MCF 10A (cell line): ENCODE measurements at places on chromosomes 16 and 17. TPM values are rescaled to one million over a fixed set of nuclear protein-coding genes. Genes with fewer than 3 reads are reported as not detected.

DNA sequence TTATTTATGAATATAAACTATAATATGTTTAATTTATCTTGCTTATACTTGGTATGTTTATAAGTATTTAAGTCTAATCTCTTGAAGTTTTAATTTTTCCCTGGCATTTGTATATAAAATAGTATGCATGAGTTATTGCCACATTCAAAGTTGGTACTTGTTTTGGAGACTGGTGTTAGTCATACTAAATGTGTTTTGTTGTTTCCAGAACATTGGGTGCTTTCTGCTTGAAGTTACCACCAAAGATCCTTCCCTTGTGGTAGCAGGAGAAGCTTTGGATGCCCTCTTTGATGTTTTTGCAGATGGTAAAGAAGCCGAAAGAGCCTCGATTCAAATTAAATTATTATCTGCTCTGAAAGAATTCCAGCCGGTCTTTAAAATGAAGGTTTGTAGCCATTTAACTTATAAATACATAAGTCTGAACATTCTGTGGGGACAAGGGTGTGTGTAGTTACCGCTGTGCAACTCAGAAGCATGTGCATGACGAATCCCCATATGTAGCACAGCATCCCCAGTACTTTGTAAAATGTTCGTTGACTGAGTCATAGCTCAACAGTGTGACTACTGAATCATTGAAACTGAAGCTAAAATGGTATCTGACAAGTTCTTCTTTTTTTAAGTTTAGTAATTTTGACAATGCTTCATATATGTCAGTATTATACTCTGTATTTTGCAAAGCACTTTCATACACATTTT lies 36.4 kb downstream of the HEATR3 start:
- peak overlapping the region; percentile 67 for H3K27ac ChIP-seq
- no peak overlapping the region for H3K4me3 ChIP-seq
- peaks cover 5% of the 10 kb centered on the region for H3K4me1 ChIP-seq
- DNase-seq: peak; percentile 54
- no peaks in the 10 kb centered on the region for H3K27me3 ChIP-seq
- peaks cover 65% of the 10 kb centered on the region for H3K36me3 ChIP-seq

DNA sequence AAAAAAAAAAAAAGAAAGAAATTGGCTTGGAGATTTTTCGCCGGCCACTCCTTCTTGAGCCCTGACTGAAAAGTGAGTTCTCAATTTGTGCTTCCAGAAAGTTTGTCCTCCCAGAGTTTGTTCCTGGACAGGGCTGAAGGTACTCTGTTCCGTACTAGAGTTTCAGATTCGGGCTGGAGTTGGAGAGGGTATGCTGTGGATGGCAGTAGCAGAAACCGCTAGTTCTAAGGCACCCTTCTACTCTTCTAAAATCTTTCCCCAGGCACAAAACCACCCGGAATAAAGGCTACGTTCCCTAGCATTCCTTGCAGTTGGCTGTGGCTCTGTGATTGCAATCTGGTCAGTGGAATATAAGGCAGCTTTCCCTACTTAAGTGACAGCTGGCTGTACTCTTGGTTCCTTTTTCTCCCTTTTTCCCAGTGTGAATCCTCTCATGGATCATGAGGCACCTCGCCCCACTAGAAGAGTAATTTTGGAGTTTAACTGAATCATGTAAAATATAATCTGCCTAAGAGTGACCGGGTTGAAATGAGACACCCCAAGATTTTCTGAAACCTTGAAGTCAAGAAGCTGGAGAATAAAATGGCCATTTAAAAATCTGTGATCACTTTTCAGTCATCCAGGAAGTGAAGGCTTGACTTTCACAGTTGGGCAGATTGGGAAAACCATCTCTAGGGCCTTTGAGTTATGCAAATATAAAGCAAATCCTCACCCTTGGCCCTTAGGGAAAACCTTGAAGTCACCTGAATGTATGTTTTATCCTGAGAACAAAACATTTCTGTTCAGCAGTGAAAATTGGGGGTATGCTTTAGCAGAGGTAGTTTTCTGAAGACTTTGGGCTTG lies 901 bp upstream of the HEATR6 start:
- peak; percentile 45 for DNase-seq
- H3K36me3 ChIP-seq: peaks cover 41% of the 10 kb centered on the region
- peaks cover 36% of the 10 kb centered on the region for H3K4me1 ChIP-seq
- H3K27me3 ChIP-seq: no peaks in the 10 kb centered on the region
- H3K27ac ChIP-seq: peak overlapping the region; percentile 69
- peak overlapping the region; percentile 85 for H3K4me3 ChIP-seq

SULT1A4 gene
- total RNA-seq: 1.2 and 5.5 TPM in 2 replicates

C16orf89 gene
- not detected in 2 replicates for total RNA-seq

DNA sequence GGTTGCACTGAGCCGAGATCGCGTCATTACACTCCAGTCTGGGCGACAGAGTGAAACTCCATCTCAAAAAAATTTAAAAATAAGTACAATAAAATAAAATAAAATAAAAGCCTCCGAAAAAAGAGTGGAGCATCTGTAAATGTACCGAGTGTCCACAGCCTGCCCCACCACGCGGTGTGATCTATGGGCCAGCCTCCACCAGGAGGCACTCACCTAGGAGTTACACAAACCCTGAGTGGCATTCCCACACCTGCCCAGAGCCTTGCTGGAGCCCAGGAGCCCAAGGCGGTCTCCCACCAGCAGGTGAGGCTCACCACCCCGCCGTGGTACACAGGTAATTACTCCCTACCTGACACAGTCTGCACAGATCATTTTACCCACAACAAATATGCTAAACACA lies 183.2 kb downstream of the ZNF423 start:
- peaks cover 15% of the 10 kb centered on the region for H3K27me3 ChIP-seq
- H3K4me1 ChIP-seq: no peaks in the 10 kb centered on the region
- no peaks in the 10 kb centered on the region for H3K36me3 ChIP-seq
- DNase-seq: no peak
- no peak overlapping the region for H3K27ac ChIP-seq

- no peak overlapping the region for H3K4me3 ChIP-seq
- no peaks in the 10 kb centered on the region for H3K4me1 ChIP-seq
- DNase-seq: no peak
- peaks cover 98% of the 10 kb centered on the region for H3K36me3 ChIP-seq
- H3K27ac ChIP-seq: no peak overlapping the region
Observed at GRCh38 chr16:53291757-53292392, 142.4 kb upstream of the RBL2 start.

GRCh38 chr17:49546546-49547535 lies 28.8 kb upstream of the NXPH3 start:
- peaks cover 25% of the 10 kb centered on the region for H3K4me1 ChIP-seq
- H3K27me3 ChIP-seq: no peaks in the 10 kb centered on the region
- DNase-seq: no peak
- no peaks in the 10 kb centered on the region for H3K36me3 ChIP-seq
- no peak overlapping the region for H3K4me3 ChIP-seq

DNA sequence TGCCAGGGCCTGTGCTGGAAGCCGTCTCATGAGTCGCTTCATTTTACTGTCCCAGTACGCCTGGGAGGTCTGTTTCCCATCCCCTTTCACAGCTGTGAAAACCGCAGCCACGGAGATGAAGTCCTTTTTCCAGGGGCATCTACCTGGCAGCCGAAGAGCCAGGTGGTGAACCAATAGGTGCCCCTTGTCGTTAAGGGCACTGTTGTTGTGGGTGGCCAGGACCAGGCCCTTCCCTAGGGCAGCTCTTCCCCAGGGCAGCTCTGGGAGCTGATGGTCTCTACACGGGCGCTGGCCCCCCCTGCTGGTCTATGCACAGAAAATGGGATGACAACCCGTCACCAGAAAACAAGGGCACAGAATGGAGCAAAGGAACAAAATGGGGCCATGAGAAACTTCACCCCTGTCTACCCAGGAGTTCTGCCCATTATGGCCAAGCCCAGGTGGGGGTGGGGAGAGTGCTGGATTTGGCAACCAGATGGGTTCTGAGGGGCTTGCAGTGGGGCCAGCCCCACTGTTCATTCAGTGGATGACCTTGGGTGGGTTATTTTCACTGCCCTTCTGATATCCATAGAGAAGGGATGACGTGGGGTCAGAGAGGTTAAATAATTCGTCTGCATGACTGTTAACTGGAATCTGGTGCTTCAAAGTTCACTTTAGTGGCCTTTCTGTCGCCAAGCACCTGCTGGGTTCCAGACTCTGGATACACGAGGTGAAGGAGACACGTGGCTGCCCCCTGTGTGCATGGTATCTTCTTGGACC lies 11.5 kb downstream of the RMI2 start:
- H3K4me3 ChIP-seq: no peak overlapping the region
- peak overlapping the region; percentile 44 for H3K27ac ChIP-seq

P2RX1 gene
- total RNA-seq: not detected in 2 replicates

NPIPA2 gene
- total RNA-seq: 7.3 and 7.6 TPM in 2 replicates

DNA sequence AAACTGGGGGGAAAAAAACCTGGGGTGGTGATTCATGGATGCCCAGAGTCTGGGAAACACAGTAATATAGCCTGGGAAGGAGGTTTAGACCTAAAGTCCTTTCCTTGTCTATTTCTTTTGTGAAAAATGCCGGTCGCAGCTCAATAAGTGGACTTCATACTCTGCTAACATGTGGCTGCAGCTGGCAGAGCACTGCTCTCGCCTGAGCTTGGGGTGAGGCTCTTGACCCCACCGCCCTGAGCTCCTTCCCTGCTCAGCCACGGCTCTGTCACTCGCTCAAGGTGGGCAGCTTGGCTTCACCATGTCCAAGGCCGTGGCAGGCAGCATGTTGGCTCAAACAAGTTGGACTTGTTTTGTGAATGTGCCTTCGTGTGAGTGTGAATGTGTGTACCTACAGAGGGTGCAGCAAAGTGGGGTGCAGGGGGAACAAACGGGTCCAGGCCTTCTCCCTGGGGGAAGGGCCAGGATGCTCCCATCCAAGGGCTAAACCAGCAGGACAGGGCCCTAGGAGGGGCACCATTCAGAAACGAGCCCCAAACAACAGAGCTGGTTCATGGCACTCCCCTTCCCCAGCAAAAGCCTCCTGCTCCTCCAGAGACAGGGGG lies 4.9 kb downstream of the FA2H start:
- H3K4me3 ChIP-seq: no peak overlapping the region
- H3K27me3 ChIP-seq: peaks cover 55% of the 10 kb centered on the region
- no peak overlapping the region for H3K27ac ChIP-seq
- H3K4me1 ChIP-seq: peaks cover 8% of the 10 kb centered on the region

EVPL gene
- 7.7 and 8.1 TPM in 2 replicates for total RNA-seq

- H3K36me3 ChIP-seq: no peaks in the 10 kb centered on the region
- no peak overlapping the region for H3K27ac ChIP-seq
- no peaks in the 10 kb centered on the region for H3K4me1 ChIP-seq
- H3K27me3 ChIP-seq: no peaks in the 10 kb centered on the region
Observed at GRCh38 chr16:30546115-30546514, 11.5 kb upstream of the ZNF747 start.
